ENCODE measurements at places on chromosomes 1 and 21.

DNA sequence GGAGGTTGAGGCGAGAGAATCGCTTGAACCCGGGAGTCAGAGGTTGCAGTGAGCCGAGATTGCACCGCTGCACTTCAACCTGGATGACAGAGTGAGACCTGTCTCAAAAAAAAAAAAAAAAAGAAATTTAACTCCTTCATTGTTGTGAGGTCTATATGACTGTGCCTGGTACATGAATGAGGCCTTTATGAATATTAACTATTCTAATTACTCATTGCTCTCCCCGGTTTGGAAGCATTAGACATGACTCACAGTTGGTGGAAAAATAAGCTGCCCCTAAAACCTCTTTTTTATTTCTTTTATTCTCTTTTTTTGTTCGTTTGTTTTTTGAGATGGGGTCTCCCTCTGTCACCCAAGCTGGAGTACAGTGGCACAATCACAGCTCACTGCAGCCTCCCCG, 3.3 kb downstream of the NPPB start:
- DNase-seq: no peak

DNA sequence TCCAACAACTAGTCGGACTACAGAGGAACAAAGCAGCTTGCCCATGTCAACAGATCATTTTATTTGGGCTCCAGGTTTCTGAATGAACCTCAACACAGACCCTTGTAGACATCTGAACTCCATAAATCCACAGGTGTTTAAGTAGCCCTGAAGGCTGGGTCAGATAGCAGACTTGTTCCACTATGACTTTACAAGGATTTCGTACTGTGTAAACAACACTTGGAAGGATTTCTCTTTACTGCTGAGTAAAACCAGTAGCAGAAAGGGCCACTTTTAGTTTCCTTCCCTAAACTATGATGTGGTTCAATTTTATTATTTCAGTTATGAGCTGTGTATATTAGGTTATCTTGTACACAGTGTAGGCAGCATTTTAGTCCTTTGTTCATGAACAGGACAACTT, 316.4 kb upstream of the ADGRL2 start:
- DNase-seq: no peak

DNA sequence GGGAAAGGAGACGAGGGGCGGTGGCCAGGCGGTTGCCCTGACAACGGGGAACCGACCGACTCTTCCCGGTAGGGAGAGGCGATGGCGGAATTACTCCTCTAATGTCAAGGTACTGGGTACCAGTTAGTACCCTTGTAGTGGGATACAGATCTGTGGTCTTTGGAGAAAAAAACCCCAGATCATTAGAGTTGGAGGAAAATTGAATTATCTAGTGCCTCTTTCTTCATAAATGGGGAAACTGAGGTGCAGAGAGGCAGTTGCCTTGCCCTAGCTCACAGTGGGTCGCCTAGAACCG, 545 bp upstream of the PEF1 start:
- DNase-seq: no peak

DNA sequence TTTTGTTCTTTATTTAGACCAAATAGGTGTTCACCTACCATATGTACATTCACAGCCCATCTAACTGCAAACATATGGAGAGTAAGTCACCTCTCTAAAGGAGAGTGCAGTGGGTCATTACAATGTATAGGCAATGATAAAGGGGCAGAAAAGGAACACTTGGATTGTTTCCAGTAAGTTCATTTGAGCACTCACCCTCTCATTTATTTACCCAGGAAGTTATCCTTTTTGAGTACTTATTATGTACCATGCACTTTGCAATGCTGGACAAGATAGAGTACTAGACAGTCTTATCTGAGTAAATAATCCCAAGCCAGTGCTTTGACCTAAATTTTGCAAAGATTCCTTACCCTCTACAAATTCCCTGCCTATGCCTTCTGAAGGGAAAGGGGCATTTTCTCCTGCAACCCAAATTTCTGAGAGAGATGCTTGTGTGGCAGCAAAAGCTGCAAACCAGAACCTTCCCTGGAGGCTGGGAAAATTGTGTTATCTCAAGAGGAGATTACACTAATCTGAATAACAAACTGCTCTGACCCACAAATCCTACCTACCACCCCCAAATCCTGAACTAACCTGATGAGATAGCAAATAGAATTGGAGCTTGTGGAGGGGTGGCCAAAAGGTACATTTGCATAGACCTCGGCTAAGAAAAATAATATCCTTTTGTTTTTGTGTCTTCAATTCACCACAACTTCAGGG, 18.6 kb upstream of the RGS8 start:
- no peak for DNase-seq

GRCh38 chr1:92315766-92316599, 17.1 kb downstream of the RPAP2 start:
- DNase-seq: no peak

DNA sequence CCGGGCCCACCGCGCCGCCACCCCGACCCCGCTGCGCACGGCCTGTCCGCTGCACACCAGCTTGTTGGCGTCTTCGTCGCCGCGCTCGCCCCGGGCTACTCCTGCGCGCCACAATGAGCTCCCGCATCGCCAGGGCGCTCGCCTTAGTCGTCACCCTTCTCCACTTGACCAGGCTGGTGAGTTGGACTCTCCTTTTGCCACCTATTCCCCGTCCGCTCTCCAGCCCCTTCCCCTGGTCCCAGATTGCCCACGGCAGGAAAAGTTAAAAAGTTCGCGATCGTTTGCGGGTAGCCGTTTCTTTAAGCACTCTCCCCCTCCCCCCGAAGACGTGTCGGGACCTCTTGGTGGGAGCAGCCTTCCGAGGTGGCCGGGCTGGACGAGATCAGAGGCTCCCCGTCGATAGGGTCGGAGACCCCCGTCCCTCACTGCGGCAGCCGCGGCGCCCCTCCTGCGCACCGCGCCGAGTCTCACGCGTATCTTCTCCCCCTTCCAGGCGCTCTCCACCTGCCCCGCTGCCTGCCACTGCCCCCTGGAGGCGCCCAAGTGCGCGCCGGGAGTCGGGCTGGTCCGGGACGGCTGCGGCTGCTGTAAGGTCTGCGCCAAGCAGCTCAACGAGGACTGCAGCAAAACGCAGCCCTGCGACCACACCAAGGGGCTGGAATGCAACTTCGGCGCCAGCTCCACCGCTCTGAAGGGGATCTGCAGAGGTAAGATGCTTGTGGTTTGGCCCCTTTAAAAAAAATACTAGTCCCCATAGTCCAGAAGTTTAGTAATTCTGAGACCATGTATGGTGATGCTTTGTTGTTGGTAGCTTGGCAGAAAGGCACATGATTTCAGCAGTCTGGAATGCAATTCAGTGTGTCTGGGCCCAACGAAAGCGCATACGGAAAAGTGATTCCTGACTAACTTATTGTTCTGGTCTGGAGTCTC, 576 bp downstream of the CCN1 start:
- DNase-seq: no peak

DNA sequence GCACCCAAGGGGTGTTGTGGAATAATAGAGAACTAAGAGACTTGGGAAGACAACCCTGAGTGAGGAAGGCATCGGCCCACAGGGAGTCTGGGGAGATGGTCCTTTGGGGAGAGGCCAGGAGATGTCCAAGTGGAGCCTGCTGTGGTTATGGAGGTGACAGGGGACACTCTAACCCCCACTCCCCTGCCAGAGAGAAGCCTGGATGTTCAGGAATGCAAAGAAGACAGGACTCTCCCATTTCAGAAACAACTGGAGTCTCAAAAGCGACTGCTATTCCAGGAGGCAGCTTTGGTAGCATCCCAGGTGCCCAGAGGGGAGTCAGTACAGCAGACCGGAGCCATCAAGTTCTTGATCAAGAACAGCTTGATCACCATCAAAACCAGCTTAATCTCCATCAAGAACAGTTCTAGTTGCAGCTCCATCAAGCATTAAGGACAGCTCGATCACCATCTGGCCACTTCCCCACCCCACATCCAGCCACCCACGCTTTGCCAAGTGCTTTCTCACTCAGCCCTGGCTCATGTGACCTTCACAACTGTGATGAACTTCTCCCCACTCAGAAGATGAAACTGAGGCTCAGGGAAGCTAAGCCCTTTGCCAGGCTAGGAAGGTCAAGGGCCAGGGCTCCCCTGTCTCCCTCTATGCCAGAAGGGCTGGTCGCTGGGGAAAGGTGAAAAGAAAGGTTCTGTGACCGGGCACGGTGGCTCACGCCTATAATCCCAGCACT, 743 bp downstream of the CD52 start:
- DNase-seq: no peak

GRCh38 chr1:39132505-39133339, 71.8 kb upstream of the MACF1 start:
- no peak for DNase-seq

- DNase-seq: no peak
Measured at GRCh38 chr21:46598581-46599572, 6.0 kb downstream of the S100B start.
